Central memory CD4-positive, alpha-beta T cell (primary cell): ENCODE measurements at places on chromosomes 4 and X.
A peak's percentile ranks its signal among the peaks of the same experiment; 100 is the strongest.

DNA sequence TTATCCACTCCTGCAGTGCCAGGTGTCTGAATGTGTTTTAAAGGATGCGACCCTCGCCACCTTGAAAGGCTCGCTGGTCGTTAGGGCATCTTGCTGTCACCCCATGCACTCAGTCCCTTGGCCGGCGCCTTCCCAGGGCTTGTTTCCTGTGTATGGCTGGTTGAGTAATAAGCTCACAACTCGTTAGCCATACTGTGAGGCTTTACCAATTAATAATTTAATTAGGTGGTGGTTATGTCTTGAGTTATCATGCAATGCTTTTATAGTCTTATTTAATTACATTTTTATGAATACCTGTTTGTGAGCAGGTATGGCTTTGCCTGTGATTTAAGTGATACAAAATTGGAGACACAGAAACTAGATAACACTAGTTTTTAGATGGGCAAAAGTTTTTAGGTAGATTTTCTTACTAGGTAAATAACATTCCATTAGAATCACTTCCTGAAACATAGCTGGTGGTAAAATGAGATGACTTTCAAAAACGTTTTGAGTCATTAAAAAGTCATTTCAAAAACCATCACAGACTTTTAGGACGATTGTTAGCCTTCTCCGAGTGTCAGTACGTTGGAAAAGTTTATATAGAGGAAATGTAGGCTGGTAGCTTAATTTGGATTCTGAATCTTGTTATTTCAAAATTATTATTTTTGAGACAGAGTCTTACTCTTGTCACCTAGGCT is 18.2 kb downstream of the PTTG2 start:
- no peak for DNase-seq

- no peak for DNase-seq
Observed at GRCh38 chr4:54118850-54119589, 19.1 kb downstream of the GSX2 start.

GRCh38 chr4:96649536-96649935 is 809.6 kb downstream of the PDHA2 start:
- no peak for DNase-seq

- no peak for DNase-seq
Observed at GRCh38 chr4:165686756-165687155, 186.3 kb upstream of the TLL1 start.

- no peak for DNase-seq
Observed at GRCh38 chrX:69808375-69808774, 192.5 kb downstream of the EDA start.

DNA sequence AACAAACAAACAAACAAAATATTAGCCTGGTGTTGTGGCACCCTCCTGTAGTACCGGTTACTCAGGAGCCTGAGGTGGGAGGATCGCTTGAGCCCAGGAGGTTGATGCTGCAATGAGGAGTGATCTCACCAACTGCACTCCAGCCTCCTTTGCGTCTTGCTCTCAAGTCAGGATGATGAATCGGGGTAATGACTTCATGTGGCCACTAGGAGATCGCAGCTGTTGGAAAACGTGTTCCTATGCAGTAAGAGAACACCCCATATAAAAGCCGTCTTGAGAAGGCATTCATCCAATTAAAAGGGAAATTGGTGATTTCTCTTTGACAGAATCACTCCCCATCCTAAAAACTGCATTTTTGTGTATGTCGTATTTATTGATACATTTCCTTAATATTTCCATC is 6.9 kb downstream of the CCNB3 start:
- no peak for DNase-seq

DNA sequence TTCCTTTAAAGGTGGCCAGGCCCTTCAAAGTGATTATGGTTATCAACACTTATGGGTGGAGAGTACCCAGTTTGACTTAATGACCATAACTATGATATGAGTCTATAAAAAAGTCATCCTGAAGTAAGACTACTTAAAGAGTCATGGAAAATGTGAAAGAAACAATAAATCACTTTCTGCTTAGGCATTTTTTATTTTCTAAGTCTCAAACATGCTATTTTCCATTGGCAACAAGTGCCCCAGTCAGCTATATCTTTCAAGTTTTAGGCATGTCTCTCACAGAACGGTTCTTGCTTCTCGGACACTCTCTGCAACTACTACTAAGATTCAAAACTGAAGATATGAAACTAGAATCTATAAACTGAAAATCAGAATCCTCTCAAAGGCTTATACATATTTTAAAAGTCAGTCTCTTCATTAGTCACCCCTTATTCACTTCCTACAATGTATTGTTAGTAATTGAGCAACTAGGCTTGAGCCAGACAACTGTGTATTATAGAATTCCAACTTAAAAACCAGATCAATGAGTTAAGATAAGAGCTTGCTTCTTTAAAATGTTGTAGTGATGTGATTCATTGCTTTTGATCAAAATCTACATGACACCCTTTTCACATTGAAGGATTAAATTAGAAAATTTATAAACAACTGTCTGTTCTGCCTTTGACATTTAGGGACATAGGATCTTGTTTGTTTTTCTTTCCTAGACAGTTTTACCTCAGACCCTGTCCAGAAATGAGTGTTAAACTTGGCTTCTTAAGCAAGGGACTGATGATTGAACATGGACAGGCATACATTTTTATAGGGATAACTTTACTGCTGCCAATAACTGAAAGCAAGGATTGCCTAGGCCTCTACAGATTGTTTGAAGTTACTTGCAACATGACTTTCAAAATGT is 2.9 kb downstream of the ANTXR2 start:
- DNase-seq, result no peak

DNA sequence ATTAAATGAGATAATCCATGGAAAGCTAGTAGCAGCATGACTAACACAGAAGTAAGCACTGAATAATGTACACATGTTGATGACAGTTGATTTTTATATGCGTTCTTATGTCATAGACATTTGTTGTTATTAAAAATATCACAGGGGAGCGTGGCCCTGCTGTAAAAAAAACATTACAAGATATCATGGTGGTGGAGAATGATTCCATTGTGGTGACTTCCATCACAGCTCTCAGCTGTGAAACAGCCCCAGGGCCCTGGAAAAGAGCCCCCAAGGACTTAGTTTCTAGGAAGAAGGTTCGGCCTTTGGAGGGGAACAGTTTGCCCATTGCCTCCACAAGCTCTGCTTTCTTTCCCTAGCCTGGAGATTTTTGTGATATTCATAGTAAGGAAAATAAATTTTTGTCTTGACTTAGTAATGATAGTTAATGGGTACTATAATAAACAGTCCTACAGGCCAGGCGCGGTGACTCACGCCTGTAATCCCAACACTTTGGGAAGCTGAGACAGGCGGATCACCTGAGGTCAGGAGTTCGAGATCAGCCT is 49.9 kb downstream of the FAM114A1 start:
- no peak for DNase-seq

- no peak for DNase-seq
Observed at GRCh38 chr4:147526272-147526654, 45.4 kb downstream of the EDNRA start.

DNA sequence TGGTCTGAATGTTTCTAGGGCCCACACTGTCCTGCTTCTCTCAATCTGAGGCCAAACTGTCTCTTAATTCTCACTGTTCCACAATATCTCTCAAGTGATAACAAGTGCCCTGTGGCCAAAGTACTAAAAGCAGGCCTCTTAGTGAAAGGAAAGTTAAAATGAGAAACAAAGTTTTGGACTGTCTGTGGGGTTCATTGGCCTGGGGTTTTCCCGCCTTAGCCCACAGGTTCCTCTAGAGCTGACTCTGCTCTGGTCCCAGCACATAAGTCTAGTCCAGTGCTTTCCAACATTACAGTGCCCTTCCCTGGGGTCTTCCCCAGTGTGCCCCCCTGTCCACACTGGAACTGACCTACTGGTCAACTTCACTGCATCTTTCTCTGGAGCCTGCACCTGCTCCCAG is 6.3 kb downstream of the MAGEB1 start:
- DNase-seq, result no peak

- no peak for DNase-seq
Observed at GRCh38 chr4:184802697-184803015, 23.1 kb downstream of the ACSL1 start.

GRCh38 chr4:7970361-7970946 is 30.8 kb upstream of the AFAP1 start:
- no peak for DNase-seq

GRCh38 chrX:112527903-112528302 is 151.8 kb downstream of the LHFPL1 start:
- DNase-seq, result no peak

GRCh38 chr4:64967286-64967685 is 558.0 kb upstream of the TECRL start:
- DNase-seq, result no peak

- no peak for DNase-seq
Observed at GRCh38 chrX:103518571-103518970, 718 bp downstream of the RAB40A start.

GRCh38 chr4:6625256-6625655 is 15.2 kb upstream of the MRFAP1 start:
- DNase-seq, result no peak

DNA sequence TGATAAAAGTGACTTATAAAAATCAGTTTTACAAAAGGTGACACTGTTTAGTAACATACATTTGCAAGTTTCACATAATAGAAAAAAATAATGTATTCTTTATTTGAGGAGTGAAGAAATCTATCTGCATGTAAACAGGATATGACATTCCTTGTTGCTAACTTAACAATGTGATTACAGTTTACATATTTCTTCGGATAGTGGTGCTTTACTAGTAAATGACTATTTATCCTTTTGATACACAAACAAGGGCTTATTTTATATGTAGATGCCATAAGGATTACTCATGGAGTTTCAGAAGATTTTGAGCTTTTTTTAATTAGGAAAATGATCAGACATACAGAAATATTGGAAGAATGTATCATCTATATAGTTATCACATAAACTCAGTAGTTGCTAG is 126.5 kb downstream of the SLIT2 start:
- DNase-seq, result no peak

DNA sequence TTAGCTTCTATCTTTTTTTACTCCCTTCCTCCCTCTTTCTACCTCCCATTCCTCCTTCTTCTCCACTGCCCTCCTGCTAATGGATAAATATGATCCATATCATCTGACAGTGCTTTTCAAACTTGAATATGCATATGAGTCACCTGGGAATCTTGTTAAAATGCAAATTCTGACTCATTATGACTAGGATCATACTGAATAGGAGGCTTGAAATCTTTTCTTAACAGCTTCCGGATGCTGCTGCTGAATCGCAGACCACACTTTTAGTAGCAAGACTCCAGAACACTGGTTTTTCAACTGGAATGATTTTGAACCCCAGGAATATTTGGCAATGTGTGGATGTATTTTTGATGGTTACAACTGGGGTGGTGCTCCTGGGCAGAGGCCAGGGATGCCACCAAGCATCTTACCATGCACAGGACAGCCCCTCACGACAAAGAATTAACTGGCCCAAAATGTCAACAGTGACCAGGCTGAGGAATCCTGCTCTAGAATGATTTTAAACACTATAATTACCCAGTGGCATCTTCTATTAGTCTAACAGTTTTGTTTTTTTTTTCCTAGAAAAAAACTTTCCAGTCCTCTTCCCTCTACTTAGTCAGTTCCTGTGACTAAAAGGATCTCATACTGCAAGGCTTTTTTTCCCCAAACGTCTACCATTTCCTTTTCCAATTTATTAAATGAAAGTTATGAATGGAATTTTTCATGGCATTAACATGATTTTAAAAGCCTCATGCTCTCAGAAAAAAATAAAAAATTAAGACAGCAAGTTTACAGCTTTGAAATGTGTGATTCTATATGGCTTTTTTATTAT is 10.6 kb upstream of the PYURF start:
- no peak for DNase-seq

DNA sequence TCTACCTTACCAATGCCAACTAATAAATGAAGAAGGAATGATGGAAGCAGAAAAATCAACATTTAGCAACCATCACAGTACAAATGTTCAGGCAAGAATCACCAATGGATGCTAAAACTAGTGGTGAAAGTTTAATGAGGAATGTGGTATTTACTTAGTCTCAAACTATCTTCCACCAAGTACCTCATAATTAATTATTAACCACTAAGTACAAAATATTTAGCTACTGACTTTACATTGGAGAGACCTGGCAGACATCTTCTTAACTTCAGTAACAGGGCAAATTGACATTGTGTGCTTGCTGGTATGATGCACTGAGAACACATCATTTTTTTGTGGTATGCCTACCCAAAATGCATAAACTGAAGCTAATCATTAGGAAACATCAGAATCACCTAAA is 82.4 kb downstream of the DLG3 start:
- DNase-seq, result no peak

DNA sequence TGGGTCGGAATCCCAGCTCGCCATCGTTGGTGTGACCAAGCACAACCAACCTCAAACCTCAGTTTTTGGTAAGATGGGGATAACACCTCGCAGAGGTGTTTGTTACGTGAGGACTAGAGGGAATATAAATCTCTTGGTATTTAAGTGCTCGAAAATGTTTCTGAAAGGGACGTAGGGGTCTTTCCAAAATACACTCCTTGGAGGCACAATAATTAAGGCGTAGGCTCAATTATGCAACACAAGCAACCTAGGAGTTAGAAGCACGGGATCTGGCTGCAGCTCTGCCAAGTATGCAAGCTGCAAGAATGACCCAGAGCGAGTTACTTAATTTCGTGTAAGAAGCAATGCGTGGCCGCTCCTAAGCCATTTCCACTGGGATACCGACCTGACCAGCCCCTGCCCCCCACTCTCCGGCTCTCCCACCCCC is 552 bp downstream of the ADH5 start:
- peak; percentile 3 for DNase-seq

DNA sequence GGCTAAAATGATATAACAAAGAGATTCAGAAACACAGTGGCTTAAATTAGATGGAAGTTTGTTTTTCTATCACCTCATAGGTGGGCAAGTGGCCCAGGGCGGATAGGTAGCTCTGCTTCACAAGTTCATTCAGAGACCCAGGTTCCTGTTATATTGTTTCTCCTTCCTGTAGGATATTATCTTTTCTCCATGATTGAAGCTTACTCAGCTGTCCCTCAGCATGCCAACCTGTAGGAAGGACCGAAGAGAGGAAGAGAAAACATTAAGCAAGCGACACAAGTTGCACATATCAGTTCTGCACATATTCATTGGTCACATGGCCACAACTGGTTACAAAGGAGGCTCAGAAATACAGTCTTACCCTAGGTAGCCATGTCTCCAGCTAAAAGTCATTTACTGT is 6.9 kb downstream of the KLHL5 start:
- no peak for DNase-seq

DNA sequence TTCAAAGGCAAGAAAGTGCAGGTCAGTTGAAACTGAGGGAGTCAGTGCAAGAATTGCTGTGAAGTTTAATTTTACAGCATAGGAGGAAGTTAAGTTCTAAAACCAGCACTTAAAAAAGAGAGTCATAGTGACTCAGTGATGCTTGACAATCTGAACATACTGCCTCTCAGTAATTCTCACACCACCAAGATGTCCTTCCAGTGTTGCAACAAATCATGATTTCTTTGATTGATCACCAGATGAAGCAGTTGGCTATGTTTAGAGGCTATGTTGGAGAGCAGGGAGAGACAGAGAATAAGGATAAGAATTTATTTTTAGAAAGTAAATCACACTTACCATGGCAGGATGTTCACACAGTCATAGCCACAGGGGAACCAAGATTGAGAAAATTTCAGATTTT is 13.2 kb downstream of the TRIM2 start:
- DNase-seq, result no peak
